ENCODE measurements at places on chromosomes 16 and 17.

DNA sequence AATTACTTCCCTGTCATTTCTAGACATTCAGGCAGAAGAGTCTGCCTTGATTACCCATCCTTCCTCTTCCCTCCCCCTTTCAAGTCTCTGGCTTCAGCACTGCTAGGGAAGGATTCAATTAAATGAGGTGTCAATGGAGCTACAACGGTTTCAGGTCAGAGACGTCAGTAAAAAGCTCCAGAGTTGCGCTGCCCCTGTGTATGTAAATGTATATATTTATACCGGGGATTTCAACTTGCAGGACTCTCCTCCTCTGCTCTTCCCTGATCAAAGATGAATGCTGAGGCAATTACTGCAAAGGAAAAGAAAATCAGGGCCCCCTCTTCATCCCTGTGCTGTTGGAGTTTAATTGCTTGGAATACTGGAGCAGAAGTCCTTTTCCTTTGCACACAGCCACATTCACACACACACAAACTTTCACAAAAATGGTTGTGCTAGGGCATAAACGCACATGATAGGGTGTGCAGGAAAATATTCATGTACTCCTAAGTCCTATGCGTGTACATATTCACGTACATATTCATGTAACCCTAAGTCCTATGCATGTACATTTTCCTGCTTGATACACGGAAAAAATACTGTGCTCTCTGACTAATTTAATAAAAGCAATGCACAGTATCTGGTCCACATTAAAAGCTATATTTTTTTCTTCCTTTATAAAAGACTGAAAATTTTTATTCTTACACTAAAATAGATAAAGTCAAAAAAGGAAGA, 129.7 kb upstream of the PMFBP1 start:
- DNase-seq, result no peak

DNA sequence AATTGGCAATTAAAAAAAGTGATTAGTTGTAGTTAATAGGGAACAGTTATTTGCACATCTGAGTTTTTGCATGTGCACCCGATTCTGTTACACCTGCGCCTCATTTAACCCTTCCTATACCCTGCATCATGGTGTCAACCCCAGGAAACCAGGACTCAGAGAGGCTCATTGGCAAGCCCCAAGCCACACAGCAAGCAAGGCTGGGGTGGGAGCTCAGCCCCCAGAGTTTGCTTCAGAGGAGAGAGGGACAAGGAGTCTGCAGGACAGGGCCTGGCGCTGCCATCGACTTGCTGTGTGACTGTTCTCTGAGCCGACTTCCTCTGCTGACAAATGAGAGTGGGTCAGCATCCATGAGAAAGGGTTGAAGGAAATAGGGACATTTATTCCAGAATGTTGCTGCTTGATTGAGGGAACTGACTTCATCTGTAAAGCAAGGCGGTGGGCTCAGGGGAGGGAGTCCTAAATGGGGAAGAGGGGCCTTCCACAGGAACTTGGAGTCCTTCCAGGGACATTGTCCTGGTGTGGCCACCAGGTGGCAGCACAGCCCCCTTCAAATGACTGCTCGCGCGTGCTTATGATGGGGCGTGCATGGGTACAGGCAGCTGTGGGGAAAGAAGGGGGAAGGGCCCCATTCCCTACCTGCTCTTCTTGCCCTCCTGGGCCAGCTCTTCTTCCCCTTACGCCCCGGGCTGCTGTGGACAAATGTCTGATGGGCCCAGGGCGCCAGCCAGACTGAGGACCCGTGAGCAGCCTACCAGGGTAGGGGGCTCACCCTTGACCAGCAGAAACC, 51.6 kb downstream of the NT5M start:
- DNase-seq, result peak; percentile 66

- no peak for DNase-seq
Measured at GRCh38 chr17:13086142-13086769, 68.4 kb upstream of the ELAC2 start.

DNA sequence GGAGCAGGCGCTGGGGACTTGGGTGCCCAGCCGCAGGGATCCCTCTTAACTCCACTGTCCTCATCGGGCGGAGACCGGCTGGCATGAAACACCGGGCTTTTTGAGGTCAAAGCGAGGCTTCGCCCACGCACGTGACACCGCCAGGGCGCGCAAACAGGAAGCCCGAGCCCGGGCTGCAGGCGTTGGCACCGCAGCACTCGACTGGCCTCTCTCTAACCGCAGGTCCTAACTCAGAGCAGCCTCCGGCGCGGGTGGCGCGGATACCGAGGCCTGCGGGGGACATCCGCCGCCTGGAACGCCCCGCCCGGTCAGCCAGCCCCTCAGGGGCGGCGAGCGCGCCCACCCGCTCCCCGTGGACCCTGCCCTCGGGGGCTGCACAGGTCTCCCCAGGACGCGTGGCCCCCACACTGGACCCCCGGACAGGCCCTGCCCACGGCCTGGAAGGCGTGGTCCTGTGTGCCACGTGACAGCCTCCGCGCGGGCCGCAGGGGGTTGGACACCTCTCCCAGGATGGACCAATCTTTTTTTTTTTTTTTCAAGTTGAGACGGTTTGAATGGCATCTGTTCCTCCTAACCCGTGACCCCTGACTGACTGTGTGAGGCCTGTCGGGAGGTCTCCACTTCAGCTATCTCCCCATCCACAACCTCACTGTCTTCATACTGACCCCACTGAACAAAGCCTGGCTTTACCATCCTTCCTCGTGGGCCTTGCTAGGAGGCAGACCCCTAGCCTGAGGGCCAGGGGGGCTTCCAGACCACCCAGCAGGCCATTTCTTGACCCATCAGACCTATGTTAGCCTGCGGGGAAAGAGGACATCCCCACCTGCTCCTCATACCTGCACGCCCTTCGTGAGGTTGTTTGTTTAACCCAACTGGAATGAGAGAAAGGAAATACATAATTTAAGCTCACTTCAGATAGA, 8.4 kb upstream of the SLC47A2 start:
- DNase-seq, result peak; percentile 18

DNA sequence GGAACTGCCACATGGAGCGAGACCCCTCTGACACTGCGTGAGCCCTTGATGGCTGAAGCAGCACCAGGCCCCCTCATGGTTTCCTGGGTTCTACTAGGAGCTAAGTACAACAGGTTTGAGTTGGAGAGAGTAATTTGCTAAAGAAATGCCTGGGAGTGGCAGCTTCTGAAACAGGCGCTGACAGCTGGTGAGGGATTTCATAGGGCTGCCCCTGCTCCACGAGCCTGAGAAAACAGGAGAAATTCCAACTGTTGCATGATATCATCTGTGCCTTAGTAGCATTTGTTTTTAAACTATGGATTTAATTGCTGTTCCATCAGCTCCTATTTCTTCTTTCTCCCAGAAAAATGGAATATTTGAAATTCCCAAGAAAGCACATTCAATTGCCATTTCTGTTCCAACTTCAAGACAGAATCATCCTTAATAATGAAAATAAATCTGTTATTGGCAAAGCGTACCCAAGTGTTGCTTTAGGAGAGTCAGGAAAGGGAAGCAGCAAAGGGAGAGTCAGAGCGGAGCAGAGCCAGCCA, 78.8 kb upstream of the ANKFN1 start:
- no peak for DNase-seq

DNA sequence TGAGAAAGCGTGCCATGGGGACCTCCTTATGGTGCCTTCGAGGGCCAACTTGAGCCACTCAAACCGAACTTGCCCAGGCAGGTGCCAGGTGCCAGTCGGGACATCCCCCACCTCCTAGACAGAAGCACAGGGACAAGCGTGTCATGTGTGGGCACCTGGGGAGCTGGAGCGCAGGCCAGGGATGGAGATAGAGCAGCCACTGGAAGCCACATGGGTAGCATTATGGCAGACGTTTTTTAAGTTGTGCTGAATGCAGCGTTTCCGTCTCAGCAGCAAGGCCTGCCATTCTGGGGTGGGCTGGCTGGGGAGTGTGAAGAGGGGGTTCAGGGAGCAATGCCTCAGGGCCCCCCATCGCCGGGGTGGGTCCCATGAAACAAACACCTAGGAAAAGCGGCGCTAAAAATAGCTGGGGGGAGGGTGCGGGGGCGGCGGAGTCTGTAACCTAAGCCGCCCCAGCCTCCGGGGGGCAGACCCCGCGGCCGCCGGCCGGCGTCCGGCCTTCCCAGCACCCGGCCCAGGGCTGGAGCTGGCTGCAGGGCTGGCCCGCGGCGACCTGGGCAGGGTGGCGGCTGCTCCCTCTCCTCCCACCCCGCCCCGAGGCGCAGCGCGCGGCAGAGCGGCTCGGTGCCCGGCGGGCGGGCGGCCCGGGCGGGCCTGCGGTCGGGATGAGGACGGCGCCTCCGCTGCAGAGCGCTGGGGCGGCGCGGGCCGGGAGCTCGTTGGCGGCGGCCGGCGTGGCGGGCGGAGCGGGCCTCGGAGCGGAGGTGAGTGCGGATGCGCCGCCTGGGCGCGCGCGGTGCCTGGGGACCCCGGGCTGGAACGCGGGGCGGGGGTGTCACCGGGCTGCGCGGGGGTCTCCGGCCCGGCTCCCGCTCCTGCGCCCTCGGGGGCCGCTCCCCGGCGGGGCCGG, at the start of gene ZNF469:
Gene ZNF469, plus strand, starts transcription at position 469 of the 910 bp plus-strand sequence. CDS start 44,512 bp downstream, outside the sequence.
- DNase-seq, result no peak

DNA sequence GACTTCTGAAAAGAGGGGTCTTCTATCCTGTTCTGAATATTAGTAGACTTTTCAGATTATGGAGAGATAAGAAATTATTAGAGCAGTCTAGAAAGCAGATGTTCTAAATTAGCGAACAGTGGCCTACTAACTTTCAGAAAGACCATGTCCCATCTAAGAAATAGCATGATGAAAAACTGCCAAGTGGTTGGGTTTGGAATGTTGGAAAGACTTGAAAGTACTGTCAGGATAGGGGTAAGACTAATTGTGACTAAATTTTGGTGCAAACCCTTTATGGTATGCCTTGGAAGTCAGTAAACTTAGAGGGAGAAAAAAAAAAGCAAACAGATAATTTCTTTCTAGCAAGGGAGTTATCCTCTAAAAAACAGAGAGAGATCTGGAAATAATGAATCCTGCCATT, 41.1 kb downstream of the TANGO6 start:
- DNase-seq, result no peak

DNA sequence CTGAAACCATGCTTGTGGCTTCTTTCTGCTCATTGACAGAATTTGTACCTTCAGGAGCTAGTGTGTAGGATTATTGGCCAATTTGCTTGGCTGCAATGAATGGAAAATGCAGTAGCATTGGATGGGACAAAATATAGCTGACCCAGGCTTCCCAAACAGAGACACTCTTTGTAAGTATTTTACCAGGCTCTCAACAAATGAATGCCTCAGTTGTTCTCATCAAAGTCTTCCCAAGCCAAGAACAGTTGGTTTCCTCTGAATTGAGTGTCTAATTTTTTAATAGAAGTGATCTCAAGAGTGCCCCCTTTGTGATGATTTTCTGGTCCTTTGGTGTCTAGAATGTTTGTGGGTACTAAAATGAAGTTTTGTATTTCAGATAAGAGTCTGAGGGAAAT, 140.9 kb downstream of the SHISA9 start:
- no peak for DNase-seq

DNA sequence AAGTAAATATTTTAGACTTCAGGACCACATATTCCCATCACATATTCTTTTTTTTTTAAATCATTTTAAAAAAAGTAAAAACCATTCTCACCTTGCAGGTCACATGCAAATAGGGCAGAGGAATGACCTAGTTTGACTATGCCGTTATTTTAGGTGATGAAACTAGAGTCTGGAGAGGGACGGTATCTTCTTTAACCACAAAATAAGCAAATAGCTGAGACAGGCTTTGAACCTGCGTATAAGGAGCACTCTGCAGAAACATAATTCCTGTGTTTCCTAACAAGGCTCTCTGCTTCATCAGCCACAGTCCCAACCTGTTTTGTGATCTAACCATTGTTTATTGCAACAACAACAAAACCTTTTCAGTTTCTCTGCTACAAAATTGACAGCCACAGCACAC, 121.5 kb downstream of the PCTP start:
- DNase-seq, result no peak

- no peak for DNase-seq
Measured at GRCh38 chr17:40266882-40267281, 20.8 kb upstream of the CDC6 start.

DNA sequence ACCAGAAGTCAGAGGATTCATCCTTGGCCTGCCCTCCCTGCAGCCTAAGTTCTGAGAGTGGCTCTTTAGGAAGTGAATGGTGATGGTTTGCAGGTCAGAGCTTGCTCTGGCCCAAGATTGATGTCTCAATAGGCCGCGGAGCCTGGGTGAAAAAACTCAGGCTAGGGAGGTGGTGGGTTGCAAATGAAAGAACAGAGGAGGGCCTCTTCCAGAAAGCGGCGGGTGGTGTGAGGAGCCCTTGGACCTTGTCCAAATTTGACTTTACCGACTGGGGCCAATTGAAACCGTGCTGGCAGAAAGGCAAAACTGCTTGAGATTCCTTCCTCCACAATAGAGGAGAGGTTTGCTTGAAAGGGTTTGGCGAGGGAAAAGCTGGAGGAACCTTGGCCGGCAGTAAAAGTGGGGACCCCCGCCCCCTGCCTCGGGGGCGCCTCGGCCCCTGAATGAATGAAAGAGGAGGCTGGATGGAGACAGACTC, 331.3 kb downstream of the SEC14L1 start:
- DNase-seq, result no peak

DNA sequence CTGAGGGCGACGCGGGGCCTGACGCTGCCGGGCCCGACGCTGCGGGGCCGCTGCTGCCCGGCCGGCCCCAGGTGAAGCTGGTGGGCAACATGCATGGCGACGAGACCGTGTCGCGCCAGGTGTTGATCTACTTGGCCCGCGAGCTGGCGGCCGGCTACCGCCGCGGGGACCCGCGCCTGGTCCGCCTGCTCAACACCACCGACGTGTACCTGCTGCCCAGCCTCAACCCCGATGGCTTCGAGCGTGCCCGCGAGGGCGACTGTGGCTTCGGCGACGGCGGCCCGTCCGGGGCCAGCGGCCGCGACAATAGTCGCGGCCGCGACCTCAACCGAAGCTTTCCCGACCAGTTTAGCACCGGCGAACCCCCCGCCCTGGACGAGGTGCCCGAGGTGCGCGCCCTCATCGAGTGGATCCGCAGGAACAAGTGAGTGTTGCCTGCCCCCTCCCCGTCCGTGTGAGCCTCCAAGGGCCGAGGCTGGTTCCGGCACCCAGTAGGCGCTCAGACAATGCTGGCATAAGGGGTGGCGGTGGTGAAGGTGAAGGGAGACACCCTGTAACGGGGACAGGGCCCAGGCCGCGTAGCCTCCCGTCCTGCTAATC, 676 bp downstream of the CPD start:
- DNase-seq, result no peak

- no peak for DNase-seq
Measured at GRCh38 chr16:57804111-57804837, 2.0 kb upstream of the KIFC3 start.

- no peak for DNase-seq
Measured at GRCh38 chr17:74736513-74737298, at the start of gene RAB37. Gene RAB37 (plus strand): TSS chr17:74737256. CDS start chr17:74737273, 17 bp downstream.

GRCh38 chr16:46871597-46871996, 12.6 kb upstream of the GPT2 start:
- DNase-seq, result no peak

DNA sequence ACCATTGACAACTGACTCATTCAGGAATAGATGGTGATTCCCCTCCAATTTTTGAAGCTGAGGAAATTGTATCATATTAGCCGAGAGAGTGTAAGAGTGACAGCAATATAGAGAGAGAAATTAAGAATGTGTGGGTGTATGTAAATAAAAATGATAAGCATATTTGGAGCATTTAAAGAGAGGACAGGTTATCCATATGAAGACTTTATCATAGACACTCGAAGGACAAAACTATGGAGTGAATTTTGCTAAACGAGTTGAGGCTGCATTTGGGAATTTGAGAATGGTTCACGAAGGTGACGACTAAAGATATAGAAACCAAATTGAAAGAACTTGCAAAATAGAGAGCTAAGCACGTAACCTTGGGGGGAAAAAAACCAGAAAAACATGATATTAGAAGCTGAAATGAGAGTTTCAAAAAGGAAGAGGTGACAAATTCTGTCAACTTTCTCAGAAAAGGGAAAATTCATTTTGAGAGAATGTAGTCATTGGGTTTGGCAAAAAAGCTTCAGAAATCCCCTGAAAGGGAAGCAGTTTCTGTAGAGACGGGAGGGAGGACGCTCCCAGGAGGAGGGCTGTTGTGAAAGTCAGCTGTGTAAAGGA, 129.7 kb downstream of the KCNJ2 start:
- no peak for DNase-seq

All from activated gamma-delta T cell treated with anti-CD3 and anti-CD28 coated beads, Interleukin-2, amount 50 U/mL, for 16 hours (primary cell).